T-helper 1 cell (primary cell): ENCODE measurements at places on chromosomes 5 and 9.

DNA sequence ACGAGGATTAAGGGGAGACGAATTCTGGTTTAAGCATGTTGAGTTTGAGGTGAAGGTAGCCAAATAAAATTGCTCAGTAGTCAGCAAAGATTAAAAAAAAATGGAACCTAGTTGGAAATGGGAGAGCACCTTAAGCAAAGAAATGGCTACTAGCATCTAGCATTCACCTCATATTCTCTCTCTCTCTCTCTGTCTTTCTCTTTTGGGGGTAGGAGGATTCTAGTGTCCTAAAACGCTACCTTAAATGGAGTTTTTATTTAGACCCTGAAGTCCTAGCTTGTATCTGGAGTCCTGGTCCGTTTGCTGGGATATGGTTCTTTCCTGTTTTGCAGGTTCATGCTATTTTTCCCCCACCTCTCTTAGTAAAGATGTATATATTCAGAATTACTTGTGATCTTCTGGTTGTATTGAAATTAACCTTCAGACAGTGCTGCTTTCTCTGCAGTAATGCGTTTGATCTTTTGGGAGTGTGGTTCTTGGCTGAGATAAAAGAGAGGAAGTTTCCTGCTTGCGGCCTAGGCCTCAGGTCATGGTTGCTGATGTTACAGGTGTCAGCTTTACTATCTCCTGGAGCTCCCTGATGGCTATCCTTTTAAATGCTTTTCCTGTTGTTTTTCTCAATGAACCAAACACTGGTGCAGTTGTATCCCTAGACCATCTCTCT is 8.0 kb downstream of the TGFBR1 start:
- no peak for DNase-seq

- no peak for DNase-seq
Measured at GRCh38 chr9:27203783-27204182, 93.2 kb downstream of the EQTN start.

DNA sequence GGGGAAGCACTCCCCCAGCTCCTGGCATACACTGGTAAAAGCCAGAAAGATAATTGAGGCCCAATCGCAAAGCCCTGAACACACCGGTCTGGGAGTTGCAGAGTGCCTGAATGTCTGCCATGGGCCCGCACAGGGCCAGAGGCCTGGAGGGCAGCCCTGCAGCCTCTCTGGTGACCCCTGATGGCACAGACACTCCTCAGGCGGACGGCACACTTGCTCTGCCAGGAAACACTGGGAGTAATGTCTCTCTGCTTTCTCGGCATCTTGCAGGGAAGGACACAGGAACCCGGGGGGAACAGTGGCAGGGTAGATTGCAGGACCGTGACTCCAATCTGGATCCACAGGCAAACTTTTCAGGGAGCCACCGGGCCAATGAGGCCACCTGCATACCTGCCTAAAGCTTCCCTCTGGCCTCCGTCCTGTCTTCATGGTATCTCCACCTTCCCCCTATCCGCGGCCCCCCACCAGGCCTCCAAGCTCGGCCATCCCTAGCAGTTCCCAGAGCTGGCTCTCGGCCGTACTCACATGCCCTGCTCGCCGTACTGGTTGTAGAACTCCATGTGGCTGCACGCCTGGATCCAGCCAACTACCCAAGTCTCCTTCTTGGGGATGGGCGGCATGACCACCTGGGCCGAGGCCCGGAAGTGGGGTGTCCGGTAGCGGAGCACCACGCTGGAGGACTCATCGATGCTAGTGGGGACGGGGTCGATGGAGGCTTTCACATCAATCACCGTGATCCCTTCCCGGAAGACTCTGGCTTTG is 797 bp downstream of the FAM78A start:
- DNase-seq, result no peak

- DNase-seq, result no peak
Measured at GRCh38 chr5:12095808-12096281, 191.6 kb upstream of the CTNND2 start.

DNA sequence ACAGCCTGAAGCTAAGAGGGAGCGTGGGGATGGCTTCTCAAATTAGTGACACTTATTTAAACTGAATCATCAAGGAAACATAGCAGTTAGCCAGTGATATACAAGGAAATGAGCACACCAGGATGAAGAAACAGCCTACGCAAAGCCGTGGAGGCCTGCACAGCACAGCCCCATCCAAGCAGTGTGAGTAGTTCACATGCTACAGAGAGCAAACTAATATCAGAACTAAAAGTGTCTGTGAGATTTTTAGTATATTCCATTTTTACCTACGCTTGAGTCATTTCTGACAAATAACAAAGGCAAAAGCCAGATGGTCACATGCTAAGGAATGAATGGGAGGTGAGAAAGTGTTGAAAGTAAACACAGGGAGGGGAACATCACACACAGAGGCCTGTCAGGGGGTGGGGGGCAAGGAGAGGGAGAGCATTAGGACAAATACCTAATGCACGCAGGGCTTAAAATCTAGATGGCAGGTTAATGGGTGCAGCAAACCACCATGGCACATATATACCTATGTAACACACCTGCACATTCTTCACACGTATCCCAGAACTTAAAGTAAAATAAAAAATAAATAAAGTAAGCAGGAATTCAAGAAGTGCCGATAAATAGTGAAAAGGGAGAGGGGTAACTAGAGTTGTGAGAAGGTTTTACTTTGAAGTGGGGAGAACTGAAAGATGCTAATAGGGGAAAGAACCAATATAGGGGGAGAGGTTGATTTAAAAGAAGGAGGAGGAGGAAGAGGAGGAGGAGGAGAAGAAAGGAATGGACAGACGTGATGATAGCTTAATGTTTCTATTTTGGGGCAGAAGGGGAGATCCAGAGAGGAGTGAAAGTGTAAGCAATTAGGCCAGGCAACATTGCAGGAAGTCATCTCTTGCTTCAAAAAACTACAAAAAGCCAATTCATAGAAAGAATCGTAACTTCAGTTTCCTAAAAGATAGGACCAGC is 100.9 kb upstream of the PTGER4 start:
- DNase-seq, result no peak

GRCh38 chr5:13695076-13695712 is 249.3 kb downstream of the DNAH5 start:
- DNase-seq, result no peak

DNA sequence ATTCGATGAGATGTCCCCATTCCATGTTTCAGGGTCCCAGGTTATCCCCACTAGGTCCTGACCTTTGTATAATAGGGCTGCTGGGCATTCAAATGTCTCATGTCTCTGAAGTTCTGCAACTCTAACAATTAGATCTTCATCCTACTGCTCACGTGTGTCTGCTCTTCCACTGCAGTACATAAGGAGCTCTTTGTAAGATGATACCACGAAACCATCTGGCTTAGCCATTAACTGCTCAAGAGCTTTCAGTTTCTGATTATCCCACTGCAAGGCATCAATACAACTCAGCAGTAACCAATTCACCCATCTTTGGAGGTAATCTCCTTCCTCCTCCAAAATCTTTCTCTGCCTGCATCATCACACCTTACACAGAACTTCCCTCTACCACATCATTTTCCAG is 49.9 kb upstream of the PPP2CA start:
- DNase-seq, result no peak

- DNase-seq, result no peak
Measured at GRCh38 chr5:96388176-96388575, 44.9 kb downstream of the PCSK1 start.

DNA sequence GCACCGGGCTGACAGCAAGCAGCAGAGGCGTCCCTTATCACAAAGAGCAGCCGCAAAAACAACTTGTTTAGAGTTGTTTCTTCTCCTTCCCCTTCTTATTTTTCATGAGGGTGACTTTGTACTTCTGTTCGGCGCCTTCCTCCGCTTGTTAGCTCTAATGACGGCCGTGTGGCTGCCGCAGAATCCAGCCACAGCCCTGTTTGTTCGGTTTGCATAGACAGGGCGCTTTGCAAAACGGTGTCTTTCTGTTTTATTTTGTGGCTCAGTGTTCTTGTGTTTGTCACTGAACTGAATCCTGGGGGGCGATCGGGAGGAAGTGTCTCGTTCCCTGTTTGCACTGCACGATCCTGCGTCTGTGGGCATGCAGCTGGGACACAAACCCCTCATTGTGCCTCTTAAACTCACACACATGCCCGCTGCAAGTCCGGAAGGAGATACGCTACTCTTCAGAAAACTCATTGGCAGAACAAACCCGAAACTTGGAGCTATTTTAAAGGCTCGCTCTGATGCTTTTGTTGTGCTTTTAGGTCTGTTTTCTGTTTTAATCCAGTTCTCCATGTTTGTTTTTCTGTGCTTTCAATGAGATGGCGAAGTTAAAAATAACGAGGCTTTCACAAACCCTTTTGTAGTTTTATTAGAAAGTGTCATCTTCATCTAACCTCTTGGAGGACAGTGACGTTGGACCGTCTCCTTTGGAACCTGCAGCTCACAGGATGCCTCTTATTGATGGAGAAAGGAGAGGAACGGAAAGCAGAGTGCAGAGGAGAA is 213.9 kb downstream of the IRX2 start:
- no peak for DNase-seq

DNA sequence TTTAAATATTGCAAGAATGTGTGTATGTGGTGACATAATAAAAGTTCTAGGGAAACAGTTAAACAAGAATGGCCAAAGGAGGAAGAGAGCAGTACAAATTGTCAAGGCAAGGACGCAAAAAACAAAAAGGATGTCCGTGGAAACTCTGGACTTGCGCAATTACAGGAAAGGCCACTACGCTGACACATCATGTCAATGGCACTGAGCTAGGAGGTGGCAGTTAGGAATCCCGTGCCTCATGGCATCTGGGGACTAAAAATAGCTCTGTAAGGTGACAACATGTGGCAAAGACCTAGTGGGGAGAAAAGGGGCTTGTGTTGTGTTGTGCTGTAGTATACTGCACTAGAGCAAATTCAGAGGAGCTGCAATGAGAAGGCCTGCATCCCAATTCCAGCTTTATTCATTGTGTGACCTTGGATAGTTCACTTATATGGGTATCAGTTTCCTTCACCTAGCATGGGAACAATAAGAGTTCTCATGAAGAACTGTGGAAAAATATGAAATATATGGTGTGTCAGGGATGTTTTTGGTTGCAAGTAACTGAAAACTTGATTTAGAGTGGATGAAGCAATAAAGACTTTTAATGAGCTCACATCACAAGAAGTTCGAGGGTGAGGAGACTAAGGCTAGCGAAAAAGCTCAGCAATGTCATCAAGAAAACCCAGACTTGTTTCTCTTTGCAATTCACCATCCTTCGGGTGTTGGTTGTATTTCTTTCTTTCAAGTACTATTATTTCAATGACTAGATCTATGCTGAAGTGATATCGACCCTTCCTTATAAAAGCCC is 124.1 kb upstream of the STC2 start:
- no peak for DNase-seq

DNA sequence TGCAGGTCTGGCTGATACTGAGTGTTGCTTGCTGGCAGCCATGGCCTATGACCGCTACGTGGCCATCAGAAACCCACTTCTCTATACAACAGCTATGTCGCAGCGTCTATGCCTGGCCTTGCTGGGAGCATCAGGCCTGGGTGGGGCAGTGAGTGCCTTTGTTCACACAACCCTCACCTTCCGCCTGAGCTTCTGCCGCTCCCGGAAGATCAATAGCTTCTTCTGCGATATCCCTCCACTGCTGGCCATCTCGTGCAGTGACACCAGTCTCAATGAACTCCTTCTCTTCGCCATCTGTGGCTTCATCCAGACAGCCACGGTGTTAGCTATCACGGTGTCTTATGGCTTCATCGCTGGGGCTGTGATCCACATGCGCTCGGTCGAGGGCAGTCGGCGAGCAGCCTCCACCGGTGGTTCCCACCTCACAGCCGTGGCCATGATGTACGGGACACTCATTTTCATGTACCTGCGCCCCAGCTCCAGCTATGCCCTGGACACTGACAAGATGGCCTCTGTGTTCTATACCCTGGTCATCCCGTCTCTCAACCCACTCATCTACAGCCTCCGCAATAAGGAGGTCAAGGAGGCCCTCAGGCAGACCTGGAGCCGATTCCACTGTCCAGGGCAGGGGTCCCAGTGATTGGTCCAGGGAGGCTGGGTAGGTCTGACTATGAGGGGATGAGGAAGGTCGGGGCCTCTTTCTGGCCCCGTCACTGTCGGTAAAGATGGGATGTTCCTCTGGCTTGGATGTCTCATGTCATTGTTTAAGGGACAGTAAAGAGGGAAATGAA is 718 bp downstream of the OR5C1 start:
- DNase-seq, result no peak

- peak; percentile 8 for DNase-seq
Measured at GRCh38 chr5:38922199-38922598, 76.4 kb downstream of the OSMR start.

DNA sequence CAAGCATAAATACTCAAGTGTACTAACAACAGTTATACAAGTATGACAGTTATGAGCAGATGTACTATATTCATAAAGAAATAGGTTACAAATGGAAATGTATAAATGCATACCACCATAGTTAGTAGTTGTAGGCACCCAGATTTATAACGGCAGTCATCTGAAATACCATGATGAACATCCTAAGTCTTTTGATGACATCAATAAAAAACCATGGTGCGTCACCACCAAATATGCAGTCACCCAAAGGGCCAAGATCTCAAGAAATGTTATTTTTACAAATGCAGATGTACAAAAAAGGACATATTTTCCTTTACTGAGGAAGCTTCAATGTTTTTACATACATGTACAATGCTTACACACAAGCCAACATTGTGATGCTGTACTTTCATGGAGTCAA is 70.8 kb upstream of the XPA start:
- no peak for DNase-seq

- DNase-seq, result no peak
Measured at GRCh38 chr9:134333874-134334581, 7.8 kb downstream of the RXRA start.

- DNase-seq, result peak; percentile 77
Measured at GRCh38 chr9:34603610-34604231, 8.2 kb downstream of the RPP25L start.

DNA sequence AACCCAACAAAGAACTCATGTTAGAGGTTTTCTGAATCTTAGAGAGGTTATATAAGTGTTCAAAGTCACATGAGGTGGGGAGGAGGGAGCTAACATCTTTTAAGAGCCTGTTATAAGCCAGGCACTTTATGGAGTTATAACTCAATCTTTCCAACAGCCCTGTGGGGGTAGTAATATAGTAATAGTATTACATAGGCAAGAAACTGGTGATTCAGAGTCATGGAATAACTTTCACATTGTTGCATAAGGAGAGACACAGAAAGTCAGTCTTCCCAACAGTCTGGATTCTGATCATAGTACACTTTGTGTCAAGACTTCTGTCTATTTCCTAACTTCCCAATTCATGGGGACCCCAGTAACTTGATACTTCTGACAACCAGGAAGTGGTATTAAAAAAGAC is 89.2 kb downstream of the ACER2 start:
- DNase-seq, result no peak

DNA sequence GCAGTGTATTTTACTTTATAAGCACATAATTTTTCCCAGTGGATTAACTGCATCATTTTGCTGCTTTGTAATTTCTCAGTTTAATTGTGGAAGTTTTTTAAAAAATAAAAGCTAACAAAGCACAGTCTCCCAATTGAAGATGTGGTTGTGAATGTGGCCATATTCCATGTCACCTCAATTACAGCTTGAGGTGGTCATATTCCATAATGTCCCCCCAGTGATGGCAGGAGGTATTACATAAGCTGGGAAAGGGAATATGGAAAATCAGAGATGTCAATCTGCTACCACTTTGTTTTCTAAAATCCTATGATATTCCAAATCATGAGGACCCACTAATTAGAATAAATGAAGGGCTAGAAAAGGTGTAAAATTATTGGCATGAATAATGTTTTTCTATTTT is 1672.0 kb upstream of the CDH9 start:
- DNase-seq, result no peak

GRCh38 chr5:95870105-95870672 is 47.7 kb upstream of the GLRX start:
- no peak for DNase-seq

- DNase-seq, result no peak
Measured at GRCh38 chr5:10839916-10840599, 79.0 kb upstream of the DAP start.
